CD4-positive, alpha-beta T cell treated with Interleukin-15 for 4 hours (primary cell): ENCODE measurements at places on chromosomes 7 and 10.

GRCh38 chr10:121667948-121668313 lies 69.7 kb upstream of the FGFR2 start:
- no peak for DNase-seq

DNA sequence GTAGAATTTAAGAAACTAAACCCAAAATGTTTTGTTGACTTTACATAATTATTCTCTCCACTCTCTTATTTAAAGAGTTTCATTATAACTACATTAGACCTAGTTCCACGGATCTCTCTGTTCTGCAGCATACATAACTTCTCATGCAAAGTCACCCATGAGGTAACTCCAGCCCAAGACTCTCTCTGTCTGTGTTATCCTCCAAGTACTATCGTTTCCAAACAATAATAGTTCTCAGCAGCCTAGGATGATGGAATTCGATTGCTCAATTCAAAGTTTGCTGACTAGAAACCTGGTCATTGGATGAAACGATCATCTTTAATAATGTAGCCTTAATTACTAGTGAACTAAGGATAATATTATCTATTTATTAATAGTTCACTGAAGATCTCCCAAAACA lies 203.1 kb upstream of the PTN start:
- DNase-seq, result no peak

DNA sequence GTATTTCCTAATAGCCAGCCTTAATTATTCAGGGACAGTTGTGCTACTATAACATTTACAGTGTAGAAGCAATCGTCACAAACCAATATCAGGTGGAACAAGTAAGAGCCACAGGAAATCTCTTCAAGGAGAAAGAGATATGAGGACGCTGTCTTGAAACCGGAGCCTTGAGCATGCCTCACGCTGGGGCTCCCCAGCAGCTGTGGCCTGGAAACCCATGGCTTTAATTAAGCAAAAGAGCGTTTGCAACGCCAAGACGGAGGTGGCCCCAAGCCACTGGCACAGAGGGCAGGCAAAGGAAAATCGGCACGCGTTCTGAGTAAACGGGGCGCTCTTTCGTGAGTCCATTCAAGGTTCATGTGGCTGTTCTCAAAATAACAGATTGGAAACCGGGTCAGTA lies 84.4 kb downstream of the C10orf90 start:
- no peak for DNase-seq

- DNase-seq, result no peak
Observed at GRCh38 chr10:1672001-1672781, 65.1 kb downstream of the ADARB2 start.

GRCh38 chr7:112929421-112929820 lies 139.2 kb upstream of the TMEM168 start:
- no peak for DNase-seq

DNA sequence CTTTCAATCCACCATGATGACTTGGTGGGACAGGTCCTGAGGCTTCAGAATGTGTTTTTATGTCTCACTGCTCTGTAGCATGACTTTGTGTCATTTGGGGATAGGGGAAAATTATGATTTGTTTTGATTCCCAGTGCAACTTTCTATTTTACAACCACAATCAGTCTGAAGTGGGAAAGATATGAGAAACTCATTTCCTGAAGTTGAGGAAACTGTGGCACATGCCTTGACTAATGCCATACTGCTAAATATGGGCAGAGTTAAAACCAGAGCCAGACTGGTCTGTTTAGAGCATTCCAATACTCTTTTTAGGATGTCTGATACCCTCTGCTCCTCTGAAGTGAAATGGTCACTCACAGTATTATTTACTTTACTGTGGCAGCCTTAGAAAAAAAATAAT lies 307.7 kb downstream of the ADRA2A start:
- DNase-seq, result no peak

GRCh38 chr7:75776295-75776971 lies 4.4 kb upstream of the CCL26 start:
- DNase-seq, result peak; percentile 62
